ENCODE measurements at places on chromosomes 2 and 18.

DNA sequence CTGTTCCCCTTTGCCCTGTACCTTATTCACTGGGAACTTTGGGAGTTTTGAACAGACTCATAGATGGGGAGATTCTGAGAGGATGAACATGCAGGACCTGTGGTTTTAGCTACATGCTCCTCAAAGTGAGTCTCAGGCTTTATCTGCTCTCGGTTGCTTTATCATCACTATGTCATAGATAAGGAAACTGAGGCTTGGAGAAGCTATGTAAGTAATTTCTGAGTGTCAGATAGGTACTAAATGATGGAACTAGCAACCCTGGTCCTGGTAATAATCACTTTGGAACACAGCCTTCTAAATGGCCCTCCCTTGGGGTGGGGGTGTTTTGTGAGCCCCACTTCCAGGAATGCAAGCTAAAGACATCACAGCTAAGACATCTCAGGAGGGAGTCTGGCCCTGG, 186.2 kb upstream of the MEX3C start:
- H3K4me3 ChIP-seq = no peak overlapping the region
- no peaks in the 10 kb centered on the region for H3K27me3 ChIP-seq
- H3K36me3 ChIP-seq = no peaks in the 10 kb centered on the region
- H3K4me1 ChIP-seq = no peaks in the 10 kb centered on the region
- H3K27ac ChIP-seq = no peak overlapping the region
- no peak for DNase-seq

GRCh38 chr2:233259730-233260129, 8.3 kb downstream of the ATG16L1 start:
- DNase-seq = no peak
- no peak overlapping the region for H3K27ac ChIP-seq
- H3K36me3 ChIP-seq = peaks cover 100% of the 10 kb centered on the region

DNA sequence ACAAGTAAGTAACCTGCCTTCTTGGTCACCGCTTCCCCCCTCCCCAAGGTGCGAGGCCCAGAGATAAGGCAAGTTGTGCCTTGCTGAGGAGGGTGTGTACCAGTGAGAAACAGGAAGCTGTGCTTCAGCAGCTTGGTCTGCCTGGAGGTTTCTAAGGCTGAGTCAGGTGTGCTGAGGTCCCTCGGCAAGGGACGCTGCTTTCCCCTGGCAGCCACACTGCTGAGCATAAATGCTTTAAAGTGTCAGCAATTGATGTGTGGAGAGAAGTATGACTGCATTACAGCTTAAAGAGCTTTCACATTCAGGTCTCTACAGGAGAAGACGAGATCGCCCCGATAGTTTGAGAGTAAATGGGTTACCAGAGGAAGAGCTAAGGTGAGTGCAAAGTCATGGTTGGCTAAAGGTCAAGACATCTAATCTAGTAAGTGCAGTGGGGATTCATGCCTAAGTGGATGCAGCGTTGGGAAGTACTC, 86.9 kb downstream of the LIMS1 start:
- no peaks in the 10 kb centered on the region for H3K27me3 ChIP-seq
- H3K4me1 ChIP-seq = peaks cover 92% of the 10 kb centered on the region
- no peaks in the 10 kb centered on the region for H3K36me3 ChIP-seq
- peak; percentile 62 for DNase-seq
- peak overlapping the region; percentile 35 for H3K4me3 ChIP-seq

DNA sequence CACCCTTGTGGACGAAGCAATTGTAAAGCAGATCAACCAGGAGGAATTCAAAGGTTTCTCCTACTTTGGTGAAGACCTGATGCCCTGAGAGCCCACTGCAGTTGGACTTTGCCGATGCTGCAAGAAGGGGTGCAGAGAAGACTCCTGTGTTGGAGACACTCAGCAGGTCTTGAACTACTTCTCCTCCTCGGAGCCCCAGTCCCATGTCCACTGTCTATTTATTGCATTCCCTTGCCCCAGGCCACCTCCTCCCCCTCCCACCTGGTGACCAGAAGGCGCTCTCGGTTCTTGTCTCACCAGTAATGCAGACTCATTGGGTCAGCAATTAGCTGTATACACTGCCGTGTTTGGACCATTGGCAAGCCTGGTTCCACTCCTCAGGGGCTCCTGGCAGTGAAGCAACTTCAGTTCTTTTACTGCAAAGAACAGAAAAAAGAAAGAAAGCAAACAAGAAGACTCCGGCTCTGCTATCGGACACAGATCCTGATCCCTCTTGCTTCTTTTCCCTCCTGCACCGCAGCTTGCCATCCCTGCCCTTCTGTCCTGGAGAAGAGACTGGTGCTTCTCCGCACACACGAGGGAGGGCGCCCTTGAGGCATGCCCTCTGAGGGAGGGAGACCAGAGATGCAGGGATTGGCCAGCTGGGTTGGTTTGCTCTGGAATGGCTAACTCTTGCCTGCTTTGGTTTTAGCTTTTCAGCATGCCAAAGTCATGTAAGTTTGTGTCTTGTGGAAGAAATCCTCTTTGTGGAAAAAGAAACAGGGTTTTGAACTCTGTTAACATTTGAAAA, 112.2 kb upstream of the EPAS1 start:
- H3K4me3 ChIP-seq = no peak overlapping the region
- H3K4me1 ChIP-seq = peaks cover 41% of the 10 kb centered on the region
- no peaks in the 10 kb centered on the region for H3K27me3 ChIP-seq
- peaks cover 17% of the 10 kb centered on the region for H3K36me3 ChIP-seq
- no peak for DNase-seq
- no peak overlapping the region for H3K27ac ChIP-seq

- peaks cover 31% of the 10 kb centered on the region for H3K4me1 ChIP-seq
- no peak overlapping the region for H3K4me3 ChIP-seq
- no peaks in the 10 kb centered on the region for H3K27me3 ChIP-seq
- no peak overlapping the region for H3K27ac ChIP-seq
- DNase-seq = no peak
- H3K36me3 ChIP-seq = no peaks in the 10 kb centered on the region
Measured at GRCh38 chr2:207223051-207223450, 57.3 kb upstream of the KLF7 start.

- no peaks in the 10 kb centered on the region for H3K27me3 ChIP-seq
- DNase-seq = no peak
- no peak overlapping the region for H3K4me3 ChIP-seq
- no peaks in the 10 kb centered on the region for H3K4me1 ChIP-seq
Measured at GRCh38 chr2:106306387-106306786, 112.3 kb upstream of the UXS1 start.

GRCh38 chr2:239721991-239722759, 303.0 kb downstream of the NDUFA10 start:
- no peak overlapping the region for H3K27ac ChIP-seq
- H3K4me1 ChIP-seq = no peaks in the 10 kb centered on the region
- H3K36me3 ChIP-seq = no peaks in the 10 kb centered on the region
- peak; percentile 28 for DNase-seq
- H3K27me3 ChIP-seq = no peaks in the 10 kb centered on the region
